Umbilical cord (tissue), 2 donors: ENCODE measurements at places on chromosomes 1 and 21.
A peak's percentile ranks its signal among the peaks of the same experiment; 100 is the strongest.

GRCh38 chr1:40715491-40716059 lies 24.1 kb downstream of the NFYC start:
- DNase-seq, result no peak

GRCh38 chr21:43827015-43827611 lies 37.7 kb downstream of the RRP1 start:
- peak; percentile 27 for DNase-seq

- peak; percentile 38 for DNase-seq
These were observed 56.1 kb downstream of the HMCN1 start for GRCh38 chr1:185790194-185790735.

DNA sequence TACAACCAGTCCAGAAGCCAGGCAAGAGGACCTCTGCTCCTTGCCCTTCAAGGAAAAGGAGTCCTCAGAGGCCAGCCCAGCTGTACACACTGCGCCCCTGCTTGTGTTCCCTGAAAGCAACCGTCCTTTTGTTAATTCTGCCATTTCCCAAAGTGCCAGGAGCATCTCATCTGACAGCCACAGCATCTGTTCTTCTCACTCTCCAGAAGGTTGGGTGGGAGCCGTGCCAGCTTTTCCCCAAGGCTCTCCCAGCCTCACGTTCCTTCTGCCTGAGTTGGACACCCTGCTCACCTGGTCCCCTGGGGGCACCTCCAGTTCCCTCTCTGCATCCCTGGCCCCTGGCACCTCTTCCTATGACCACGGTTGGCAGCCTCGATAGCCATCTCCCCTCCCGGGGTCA lies 10.5 kb upstream of the CNTN2 start:
- DNase-seq, result no peak

DNA sequence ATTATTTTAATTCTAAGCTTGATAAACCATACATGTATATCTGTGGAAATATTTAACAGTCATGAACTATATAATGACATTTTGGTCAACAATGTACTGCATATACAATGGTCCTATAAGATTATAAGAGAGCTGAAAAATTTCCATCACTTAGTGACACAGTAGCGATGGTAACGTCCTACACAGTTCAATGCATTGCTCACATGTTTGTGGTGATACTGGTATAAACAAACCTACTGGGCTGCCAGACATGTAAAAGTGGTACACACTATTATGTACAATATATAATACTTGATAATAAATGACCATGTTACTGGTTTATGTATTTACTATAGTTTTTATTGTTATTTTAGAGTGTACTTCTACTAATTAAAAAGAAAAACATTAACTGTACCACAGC lies 841.9 kb downstream of the LTN1 start:
- DNase-seq, result no peak

DNA sequence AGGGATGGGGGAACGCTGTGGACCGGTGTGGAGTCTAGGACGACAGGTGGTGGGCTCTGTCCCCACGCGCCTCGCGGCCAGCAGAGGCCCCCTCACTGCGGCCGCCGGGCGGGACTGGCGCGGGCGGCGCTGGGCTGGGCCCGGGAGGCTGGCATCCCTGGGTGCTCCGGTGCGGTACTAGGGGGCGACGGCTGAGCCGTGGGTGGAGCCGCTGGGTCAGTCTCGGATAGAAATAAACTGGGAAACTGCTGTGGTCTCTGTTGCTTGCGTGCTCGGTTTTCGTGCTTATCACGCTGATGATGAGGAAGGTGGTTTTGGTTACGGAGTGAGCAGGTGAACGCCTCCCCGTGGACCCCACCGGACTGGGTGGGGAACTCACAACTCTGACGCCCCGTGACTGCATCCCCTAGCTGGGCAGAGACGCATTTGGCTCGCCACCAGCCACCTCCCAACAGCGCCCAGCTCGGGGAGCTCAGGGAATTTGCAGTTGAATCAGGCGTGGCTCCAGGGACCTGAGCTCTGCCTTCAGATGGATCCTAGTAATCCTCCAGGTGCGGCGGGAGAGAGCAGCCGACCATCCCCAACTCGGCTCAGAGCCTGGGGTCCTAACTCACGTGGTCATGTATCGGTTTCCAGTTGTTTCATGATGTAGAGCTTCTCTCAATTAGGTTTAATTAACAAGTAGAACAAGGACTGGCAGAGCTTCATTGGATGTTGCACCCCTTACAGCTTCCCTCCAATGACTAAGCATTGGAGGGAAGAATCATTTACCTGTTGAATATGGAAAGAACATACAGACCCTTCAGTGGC lies 32.1 kb downstream of the HSD17B7 start:
- DNase-seq, result no peak

DNA sequence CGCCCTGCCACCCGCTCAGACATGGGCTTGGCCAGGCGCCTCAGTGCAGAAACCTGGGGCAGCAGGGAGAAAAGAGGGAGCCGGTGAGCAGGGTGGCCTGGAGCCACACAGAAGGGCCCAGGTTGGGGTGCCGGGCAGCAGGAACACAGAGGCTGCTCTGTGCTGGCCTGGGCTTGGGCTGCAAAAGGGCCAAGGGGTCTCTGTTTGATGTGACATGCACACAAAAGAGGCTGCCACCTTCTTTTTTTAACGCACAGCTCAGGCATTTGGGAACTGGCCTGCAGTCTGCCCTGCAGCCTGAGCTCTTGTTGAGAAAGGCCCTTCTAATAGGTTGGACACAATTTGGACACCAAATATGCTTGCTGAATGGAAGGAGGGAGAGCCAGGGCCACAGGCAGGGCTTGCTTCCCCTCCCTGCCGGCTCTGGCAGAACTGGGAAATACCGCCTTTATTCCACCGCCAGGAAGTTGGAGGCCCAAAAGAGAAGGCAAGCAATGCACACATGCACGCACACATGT lies 32.4 kb downstream of the KIF21B start:
- no peak for DNase-seq

- DNase-seq, result no peak
These were observed 34.0 kb upstream of the ADGRL4 start for GRCh38 chr1:79040424-79041082.

GRCh38 chr21:15015622-15016471 lies 49.0 kb downstream of the NRIP1 start:
- DNase-seq, result no peak

DNA sequence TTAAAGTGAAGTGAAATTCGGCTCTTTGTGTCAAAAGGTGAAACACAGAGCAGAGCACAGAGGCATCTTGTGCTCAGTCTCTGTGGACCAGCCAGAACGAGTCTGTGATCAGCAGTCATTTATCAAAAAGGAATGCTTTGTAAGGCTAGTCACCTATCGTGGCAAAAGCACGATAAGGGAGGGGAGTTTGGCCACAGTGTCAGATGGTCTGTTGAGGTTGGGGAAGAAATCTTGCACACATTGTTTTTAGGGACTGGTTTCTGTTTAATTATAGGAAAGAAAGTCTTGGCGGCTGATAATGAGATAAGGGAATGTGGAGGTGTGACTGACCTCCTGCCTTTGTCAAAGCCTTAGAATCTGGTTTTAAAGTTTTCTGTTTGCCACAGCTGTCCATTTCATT lies 58.2 kb upstream of the KIAA1614 start:
- DNase-seq, result peak; percentile 21

- DNase-seq, result peak; percentile 85
These were observed 558 bp downstream of the PFKL start for GRCh38 chr21:44300262-44300959.

DNA sequence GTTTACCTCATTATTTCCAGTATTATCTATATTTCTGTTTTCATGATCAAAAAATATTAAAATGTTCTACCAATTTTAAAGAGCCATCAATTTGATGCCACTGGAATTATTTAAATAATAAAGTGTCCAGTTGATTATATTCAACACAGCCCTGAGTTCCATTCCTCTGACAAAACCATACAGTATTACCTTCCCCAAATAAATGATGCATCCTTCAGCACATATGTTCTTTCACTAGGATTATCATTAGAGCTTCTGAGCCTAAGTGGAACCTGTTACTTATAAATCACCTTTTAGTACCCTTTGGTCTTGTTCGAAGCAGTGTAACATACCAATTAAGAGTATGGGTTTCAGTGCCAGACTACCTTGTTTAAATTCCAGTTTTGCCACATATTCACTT lies 17.3 kb upstream of the PLEKHO1 start:
- DNase-seq, result no peak

- no peak for DNase-seq
These were observed 3.0 kb upstream of the PADI3 start for GRCh38 chr1:17245816-17246325.

DNA sequence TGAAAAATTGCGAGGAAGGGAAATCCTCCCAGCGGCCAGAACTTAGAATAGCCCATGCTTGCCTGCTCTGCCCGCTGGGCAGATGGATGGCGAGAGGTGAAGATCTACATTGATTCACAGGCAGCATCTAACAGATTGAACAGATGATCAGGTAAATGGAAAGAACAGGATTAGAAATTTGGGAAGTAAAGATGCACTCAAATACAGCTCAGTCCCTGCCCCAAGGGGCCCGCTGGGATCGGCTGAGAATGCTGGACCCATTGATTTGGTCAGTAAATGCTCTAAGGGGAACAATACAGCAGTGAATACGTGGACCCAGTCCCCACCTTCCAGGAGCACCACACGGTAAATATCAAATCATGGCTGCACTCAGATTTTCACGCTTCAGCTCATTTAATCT lies 248.2 kb downstream of the MATN1 start:
- DNase-seq, result no peak

DNA sequence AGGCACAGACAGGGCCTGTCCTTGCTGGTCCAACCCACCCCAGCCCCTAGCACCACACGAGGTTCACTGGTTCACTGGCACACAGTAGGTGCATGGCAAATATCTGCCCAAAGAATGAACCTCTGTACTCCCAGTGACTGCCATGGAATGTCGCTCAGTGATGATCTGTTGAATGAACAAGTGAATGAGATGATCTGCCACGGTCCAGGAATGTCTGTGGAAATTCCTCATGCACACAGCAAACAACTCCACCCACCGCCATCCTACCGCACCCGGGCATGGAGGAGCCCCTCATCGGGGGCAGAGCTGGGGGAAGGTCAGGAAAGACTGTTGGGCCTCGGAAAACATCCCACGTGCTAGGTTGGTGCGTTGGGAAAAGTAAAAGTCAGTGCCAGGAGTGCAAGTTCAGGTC lies 1.7 kb downstream of the HSPG2 start:
- no peak for DNase-seq

- no peak for DNase-seq
These were observed 71.1 kb downstream of the MATN1 start for GRCh38 chr1:30652152-30652841.

DNA sequence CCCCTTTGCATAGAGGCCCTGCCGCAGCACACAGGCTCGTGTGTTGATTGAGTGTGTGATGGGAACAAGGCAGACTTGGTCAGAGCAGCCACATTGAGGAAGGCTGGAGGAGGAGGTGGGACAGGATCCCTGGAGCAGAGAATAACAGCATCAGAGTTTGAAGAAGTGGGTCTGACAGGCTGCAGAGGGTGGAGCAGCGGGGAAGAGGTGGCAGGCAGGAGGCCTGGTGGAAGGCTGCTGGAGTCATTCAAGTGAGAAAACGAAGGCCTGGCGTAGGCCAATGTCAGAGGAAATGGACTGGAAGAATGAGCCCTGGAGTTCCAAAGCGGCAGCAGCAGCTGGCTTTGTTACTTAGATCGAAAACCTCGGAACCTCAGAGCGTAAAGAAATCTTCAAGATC lies 115.0 kb upstream of the GRIK3 start:
- DNase-seq, result no peak

- no peak for DNase-seq
These were observed 5.6 kb downstream of the SRARP start for GRCh38 chr1:16009678-16010077.

- DNase-seq, result peak; percentile 26
These were observed 16.3 kb downstream of the PDZK1 start for GRCh38 chr1:145690587-145691558.

DNA sequence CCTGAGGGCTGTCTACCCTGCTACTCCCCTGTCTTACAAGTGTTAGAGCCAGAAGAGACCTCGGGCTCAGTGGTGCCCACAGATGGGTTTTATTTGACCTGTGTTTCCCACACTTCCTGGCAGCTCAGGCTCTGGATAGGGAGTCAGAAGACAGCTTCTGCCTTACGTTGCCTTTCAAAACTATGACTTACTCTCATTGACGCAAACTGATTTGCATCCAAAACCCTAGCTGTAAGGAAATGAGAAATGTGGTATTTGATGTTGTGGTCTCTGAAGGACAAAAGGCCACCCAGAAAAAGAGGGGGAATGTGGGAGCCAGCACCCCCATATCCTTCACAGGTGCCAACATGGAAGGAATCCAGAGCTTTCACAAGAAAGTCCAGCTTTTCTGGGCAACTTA lies 180.2 kb downstream of the ATG4C start:
- DNase-seq, result no peak

- no peak for DNase-seq
These were observed 48.9 kb downstream of the GORAB start for GRCh38 chr1:170580636-170581440.

GRCh38 chr21:27143476-27143875 lies 176.6 kb upstream of the ADAMTS5 start:
- DNase-seq, result no peak

GRCh38 chr1:2300851-2301606 lies 72.9 kb downstream of the SKI start:
- DNase-seq, result peak; percentile 79

GRCh38 chr1:95095833-95096217 lies 21.3 kb upstream of the TLCD4 start:
- no peak for DNase-seq

DNA sequence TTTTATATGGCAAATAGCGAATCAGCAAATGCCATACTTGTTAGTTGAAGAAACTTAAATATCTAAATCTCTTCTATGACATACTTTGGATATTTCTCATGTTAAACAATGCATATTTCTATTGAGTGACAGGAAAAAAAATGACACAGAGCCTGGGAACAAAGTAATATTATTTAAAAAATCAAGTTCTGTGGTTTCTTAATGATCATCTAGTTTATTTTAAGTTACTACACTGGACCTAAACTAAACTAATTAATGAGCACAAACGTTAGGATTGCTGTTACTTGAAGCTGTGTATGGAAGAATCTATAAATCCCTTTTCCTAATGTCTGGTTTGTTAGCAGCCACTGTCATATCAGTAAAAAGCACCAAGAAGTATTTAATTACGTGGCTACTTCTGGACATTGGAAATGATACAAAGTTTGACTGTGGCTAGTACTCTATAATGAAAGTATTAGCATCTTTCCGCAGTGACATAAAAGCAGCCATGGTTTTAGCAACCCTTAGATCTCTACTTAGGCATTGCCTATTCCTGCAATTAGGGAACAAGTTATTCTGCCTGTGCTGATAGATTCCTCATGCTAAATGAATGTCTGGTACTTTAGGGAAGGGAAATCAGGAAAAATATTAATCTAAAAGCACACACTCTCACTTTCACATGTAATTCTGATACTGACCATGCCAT lies 981.7 kb upstream of the B3GALT2 start:
- DNase-seq, result peak; percentile 11

- DNase-seq, result no peak
These were observed 224.9 kb upstream of the FGGY start for GRCh38 chr1:59071876-59072582.

- no peak for DNase-seq
These were observed 177.0 kb upstream of the KAZN start for GRCh38 chr1:14421295-14421976.
